ENCODE measurements at places on chromosomes 6 and 20.

- no peak for DNase-seq
Observed at GRCh38 chr20:58837717-58838116, 13.0 kb downstream of the GNAS-AS1 start.

DNA sequence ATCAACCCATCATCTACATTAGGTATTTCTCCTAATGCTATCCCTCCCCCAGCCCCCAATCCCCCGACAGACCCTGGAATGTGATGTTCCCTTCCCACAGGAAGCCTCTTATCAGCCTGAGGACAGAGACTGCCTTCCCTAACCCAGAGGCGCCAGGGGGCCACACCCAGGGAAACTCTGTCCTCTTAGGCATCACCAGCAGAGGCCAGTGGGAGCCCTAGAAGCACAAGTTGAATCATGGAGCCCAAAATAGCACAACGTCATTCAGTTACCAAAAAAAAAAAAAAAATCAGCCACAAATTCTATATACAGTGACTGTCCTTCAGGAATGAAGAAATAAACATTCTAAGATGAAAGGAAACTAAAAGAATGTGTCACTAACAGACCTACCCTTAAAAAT lies 625.7 kb downstream of the TFAP2A start:
- DNase-seq: no peak

DNA sequence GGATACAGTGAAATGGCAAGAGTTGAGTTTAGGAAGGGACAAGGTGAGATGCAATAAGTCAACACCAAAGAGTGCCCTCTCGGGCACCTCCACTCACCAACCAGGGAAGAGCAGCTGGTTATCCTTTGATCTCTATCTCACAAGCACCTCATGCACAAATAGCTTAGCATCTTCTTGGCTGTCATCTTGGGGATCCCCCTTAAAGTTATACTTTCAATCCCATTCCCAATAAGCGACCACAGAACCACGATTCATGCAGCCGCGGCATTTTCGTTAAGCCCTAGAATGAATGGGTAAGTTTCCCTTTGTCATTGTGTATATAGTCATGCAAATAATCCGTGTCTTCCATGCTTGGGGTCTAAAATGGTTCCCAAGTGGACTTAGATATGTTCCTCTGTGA lies 73.5 kb downstream of the ADTRP start:
- no peak for DNase-seq

DNA sequence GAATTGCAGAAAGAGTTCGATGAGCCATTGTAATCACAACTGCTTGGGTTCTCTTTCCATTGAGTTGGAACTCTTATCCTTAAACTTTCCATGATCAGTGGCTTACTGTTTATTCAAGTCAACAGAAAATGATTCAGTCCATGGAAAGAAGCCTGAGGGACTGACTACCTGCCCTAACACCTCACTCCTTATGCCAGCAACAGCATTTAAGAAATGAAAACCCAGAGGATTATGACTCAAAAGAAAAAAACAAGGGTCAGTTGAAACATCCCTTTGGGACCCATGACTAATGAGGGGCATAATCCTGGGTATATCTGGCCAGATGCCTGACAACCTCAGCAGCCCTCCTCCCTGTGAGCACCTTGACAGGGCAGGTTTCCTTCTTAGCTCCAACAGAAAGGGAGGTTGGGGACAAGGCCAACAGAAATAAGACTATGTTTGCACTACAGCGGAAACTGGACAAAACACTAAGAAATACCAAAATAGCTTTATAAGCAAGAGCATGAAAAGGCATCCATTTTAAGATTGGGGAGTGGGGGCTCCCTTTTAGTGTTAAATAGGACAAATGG lies 106.7 kb downstream of the MAP3K5 start:
- no peak for DNase-seq

DNA sequence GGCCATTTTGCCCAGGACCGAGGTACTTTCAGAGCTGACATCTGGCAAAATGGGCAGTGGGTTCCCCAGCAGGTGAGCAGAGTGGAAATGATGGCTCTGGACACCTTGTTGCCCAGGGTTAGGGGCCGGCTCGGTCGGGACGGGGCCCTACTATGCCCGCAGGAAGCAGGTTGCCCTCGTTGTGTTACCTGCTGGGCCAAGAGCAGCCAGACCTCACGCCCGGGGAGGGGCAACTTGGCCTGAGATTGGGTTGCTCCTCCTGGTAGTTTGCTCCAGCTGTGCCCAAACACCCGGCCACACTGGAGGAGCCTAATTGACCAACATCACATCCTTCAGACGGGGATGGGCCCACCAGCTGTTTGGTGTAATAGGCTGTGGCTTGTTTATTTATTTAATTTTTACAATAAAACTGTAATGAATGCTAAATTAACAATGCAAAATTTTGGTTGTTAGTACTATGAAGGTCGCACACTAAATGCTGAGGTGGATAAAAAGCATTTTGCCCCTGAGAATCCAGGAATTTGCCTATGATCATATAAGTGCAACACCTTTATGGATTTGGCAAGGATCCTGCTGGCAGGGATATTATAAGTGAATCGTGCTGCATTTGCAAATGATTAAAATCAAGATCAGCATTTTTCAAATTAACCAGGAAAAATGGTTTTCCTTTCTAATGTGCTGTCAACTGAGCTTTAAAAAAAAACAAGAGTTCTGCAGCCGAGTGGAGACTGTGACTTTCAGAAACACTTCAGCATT lies 26.6 kb upstream of the PCMTD2 start:
- DNase-seq: no peak

DNA sequence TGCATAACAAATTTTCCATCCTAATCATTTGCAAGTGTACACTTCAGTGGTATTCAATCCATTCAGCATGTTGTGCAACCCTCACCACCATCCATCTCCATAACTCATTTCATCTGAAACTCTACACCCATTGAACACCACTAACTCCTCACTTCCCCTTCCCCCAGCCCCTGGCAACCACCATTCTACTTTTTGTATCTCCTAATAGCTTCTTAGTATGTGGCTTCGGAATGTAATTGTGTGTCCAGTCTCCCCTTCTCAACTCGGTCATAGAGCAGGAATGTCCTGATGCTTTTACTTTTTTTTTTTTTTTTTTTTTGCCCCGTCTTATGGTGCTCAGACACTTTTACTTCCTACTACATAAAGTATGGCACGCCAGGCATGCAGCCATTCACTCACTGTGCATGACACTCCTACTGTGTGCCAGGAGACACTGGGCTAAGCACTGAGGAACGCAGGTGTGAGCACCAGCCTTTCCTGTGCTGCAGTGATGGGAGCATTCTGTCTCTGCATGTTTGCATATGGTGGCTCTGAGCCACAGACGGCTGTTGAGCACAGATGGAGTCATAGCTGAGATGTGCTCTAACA lies 15.3 kb downstream of the HCK start:
- no peak for DNase-seq

GRCh38 chr20:49100972-49101371 lies 54.9 kb downstream of the CSE1L start:
- DNase-seq: no peak

- no peak for DNase-seq
Observed at GRCh38 chr20:33441142-33441955, 2.2 kb downstream of the SNTA1 start.

DNA sequence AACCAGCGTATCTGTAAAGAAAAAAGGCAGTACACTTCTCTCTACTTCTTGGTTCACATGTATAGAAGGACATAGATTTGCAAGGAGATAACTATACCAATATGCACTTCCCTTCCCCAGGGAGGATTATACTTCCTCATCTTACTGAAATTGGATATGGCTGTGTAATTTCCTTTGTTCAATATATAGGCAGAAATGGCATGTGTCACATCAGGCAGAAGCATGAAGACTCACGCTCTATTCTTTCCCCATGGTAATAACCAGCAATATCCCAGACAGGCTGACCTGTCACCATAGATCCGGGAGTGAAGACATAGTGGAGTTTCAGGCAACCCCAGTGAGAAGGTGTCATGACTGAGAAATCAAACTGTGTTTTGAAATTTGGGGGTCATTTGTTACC lies 518.3 kb downstream of the KIF16B start:
- DNase-seq: no peak

DNA sequence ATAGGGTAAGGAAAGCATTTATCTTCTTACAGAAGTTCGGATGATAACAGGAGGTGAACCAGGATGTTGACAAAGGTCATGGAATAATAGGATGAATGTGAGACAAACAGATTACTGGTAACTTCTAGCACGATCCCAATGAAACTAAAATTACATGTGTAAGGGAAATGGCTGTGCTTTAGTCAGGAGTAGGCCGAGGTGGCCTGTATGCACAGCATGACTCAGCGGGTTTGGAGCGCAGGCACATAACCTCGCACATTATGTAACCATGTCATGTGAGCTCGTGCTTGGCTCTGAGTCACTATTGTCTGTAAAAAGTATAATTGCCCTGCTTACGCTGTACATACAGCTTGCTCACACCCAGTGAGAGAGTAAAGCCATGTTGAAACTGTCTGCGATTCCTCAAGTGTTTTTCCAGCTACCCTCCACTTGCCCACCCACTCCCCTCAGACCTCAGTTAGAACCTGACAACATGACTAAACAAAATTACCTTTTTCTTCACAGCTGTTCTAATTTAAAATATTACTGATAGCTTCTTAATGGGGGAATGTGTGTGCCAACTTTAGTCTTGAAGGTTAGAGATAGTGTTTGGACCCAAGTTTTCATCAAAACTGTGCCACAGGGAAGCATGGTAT lies 8.2 kb downstream of the CYB5R4 start:
- DNase-seq: no peak

All from activated CD4-positive, CD25-positive, alpha-beta regulatory T cell (primary cell).